GM13976 (cell line): ENCODE measurements at places on chromosomes 5 and 9.

GRCh38 chr5:81292130-81292529 lies 9.3 kb upstream of the ZCCHC9 start:
- no peak for DNase-seq

- no peak for DNase-seq
Observed at GRCh38 chr9:97067490-97067889, 28.5 kb upstream of the CTSV start.

DNA sequence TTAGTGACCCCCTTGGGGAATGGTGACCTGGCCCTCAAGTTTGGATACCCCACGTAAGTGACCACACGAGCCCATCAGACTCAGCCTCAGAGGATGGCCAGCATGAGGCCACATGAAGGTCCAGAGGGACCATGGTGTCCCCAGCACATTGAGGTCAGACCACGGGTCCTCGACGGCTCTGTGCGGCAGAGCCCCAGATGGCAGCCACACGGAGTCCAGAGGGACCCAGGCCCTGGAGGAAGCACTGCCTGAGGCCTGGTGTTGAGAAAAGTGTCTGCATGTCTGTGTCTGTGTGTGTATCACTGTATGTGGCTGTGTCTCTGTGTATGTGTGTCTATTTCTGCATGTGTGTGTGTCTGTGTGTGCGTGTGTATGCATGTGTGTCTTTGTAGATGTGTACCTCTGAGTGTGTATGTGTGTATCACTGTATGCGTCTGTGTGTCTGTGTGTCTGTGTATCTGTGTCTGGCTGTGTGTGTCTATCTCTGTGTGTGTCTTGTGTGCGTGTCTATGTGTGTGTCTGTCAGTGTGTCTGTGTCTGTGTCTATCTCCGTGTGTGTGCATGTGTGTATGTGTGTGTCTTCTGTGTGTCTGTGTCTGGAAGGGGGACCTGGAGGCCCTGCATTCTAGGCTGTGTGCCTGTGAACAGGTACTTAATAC lies 992 bp downstream of the LCNL1 start:
- DNase-seq: no peak

DNA sequence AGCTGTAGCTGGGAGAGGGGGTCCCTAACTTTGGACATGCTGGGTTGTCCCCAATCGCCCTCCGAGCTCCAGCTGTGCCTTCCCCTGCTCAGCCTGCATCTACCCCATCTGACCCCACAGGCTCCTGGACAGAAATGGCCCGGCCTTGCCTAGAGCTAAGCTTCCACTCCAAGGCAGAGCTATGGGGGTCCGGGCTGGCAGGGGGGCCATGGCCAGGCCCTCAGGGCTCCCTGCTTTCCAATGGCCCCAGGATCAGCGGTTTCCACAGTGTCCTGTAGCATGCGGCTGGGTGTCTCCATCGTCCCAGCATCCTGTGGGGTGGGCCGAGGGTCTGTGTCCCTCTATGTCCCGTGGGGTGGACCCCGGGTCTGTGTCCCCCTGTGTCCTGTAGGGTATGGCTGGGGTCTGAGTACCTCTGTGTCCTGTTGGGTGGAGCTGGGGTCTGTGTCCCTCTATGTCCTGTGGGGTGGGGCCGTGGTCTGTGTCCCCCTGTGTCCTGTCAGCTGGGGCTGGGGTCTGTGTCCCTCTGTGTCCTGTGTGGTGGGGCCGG lies 130.6 kb downstream of the RXRA start:
- DNase-seq: no peak

GRCh38 chr5:16502866-16503265 lies 37.3 kb upstream of the ZNF622 start:
- no peak for DNase-seq

DNA sequence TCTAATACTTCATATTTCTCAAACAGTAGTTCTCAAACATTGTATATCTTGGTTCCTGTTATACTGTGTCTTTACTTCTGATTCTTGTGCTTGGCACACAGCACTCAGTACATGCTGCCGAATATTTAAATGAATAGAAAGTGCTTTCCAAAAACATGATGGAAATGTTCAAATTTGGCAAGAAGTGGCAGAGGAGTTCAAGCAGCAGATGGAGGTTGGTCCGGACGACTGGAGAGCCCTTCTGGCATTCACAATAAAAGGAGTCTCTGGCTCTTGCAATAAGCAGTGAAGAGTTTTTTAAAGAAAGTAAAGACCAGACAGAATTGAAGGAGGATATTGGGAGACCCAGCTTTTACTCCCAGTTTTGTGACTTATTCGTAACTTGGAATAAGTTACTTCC lies 36.3 kb downstream of the TSTD2 start:
- no peak for DNase-seq

- DNase-seq: no peak
Observed at GRCh38 chr9:106731910-106732309, 131.1 kb upstream of the ZNF462 start.

- DNase-seq: no peak
Observed at GRCh38 chr5:172749881-172750633, 20.9 kb downstream of the DUSP1 start.

- DNase-seq: no peak
Observed at GRCh38 chr9:23220171-23220570, 605.9 kb downstream of the ELAVL2 start.

GRCh38 chr5:54296386-54296785 lies 14.0 kb downstream of the ARL15 start:
- no peak for DNase-seq

DNA sequence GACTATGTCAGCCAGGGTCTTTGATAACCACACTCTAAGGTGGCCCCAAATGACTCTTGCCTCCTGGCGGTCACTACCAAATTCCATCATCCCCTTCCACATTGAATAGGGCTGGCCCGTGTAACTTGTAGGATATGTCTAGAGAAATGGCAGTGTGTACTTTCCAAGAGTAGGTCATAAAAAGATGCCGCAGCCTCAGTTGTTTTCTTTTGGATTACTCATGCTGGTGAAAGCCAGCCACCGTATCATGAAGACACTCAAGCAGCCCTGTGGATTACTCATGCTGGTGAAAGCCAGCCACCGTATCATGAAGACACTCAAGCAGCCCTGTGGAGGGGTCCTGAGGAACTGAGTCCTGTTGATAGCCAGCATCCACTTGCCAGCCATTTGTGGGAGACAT lies 172.0 kb upstream of the TBC1D2 start:
- no peak for DNase-seq

- no peak for DNase-seq
Observed at GRCh38 chr9:107274953-107275422, 8.1 kb upstream of the RAD23B start.

DNA sequence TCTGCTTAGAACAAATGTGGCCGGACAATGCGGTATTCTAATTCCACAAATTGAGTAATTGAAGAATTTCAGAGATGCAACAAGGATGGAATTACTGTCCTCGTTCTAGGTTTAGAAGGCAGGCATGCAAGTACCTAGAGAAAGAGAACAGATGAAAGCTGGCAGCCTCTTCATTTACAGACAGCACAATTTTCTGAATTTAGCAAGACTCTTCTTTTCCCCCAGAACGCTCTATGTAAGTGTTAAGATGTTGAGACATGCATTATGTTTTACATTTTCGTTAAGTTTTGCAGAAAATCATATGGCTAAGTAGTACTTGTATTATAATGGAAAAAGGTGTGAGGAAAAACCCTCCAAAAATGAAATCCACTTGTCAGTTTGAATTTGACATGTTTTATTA lies 259.5 kb upstream of the ARRDC3 start:
- DNase-seq: no peak

GRCh38 chr5:123036391-123037103 lies at the start of gene PPIC:
PPIC (minus strand) TSS chr5:123036725; CDS start chr5:123036625, 100 bp downstream.
- DNase-seq: peak; percentile 60

DNA sequence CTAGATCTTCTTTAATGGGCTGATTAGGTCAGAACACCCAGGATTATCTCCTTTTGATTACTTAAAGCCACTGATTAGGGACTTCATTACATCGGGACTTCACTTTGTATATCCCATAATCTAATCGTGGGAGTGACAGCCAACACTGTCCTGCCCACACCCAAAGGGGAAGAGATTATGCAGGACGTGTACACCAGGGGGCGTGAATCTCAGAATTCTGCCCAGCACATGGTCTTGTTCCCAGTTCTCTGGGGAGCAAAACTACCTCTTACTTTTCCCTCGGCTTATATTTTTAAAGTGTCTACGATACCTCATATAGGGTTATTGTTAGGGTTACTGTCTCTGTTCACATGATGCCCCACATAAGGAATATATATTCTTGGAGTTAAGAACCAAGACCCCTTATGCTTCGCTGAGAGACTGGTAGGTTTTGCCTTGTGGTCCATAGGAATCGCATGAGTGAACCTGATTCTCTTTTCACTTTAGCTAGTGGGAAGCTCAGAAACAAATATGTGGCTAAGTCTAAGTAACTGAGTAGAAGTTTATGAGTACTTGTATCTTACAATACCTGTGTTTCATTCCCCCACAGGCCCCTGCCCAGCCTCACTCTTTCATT lies 192.7 kb downstream of the GNA14 start:
- DNase-seq: no peak

DNA sequence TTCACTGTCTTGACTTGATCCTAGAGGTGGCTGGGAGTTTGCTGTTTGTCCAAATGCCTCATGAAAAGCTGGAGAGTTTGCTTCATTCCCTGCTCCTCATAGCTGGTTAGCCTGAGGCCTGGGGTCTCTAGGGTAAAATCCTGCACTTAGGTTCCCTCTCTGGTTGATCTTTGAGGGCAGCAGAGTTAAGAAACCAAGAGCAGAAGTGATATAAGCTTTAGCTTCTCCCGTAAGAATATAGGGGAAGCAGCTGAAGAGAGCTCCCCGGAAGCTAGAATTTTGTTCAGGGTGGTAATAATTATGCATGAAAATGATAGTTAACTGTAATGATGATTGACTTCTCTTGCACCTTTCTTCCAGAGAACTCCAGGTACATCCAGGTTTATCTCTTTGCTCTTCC lies 1.4 kb downstream of the FAM53C start:
- no peak for DNase-seq
